ENCODE measurements at places on chromosomes 11 and 22.

DNA sequence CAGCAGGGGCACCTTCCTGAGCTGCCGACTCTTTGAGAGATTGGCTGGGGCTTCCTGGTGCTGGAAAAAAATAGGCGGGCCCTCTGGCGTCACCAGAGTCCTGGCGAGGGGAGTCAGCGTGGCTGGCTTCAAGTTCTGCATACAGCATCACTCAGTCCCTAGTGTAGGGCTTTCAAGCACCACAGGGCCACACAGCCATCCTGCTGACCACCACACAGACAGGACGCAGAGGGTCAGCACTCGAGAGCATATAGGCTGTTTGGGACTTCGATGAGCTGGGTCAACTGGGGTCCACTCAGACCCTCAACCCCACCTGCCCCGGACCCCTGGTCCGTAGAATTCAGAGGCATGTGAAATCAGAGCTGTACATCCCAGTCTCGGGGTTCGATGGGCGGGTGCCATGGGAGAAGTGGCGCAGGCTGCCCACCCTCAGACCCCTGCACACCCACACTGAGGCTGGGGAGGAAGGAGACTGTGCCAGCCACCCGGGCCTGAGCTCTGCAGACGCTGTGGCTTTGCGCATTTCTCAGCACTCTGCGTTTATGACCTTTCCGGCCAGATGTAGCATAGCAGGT is 1131.9 kb downstream of the BRD1 start:
- no peak for DNase-seq

DNA sequence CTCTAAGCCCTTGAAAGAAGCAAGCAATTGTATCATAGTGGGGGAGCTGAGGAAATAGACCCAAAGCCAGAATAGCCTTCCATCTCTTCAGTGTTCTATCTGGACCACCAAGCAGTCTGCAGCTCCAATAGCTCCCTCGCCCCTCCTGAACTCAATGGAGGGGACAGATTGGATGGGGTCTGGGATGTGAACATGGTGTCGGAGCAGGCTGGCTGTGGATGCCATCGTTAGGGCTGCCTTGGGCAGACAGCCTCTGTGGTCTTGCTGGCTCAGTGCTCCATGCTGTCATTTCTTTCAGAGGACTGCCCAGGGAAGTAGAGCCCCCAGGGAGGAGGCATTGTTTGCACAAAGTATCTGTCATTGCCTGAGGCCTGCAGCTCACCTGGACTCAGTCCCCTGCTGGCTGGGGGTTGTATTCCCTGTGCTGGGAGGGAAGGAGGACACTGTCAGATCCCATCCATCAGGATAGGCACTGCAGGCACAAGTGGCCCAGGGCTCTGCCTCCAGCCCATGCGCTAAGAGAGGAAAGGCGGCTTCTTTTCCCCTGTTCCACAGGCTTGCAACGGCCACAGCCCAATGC is 537.7 kb downstream of the BUD13 start:
- DNase-seq, result no peak

GRCh38 chr11:75383246-75383645 is 16.1 kb upstream of the RPS3 start:
- peak; percentile 27 for DNase-seq

- no peak for DNase-seq
Measured at GRCh38 chr22:38479096-38479837, 11.4 kb downstream of the KDELR3 start.

- DNase-seq, result no peak
Measured at GRCh38 chr11:63945477-63946163, 6.8 kb downstream of the NAA40 start.

DNA sequence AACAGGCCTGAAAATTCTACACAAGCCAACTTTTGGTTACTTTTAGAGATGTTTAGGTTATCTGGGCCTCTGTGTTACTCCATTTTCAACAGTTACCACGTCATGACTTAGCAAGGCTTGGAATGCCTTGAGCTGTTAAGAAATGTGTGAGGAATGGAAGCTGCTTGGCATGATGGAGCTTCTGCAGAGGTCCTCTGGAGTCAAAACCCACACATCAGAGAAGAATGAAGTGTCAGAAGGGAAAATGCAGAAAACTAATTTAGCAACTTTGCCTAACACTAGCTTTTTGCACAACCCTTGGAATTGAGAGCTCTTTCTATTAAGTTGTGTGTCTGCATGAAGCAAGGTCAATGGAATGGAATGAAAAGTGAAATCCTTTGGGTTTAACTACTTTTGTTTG is 27.4 kb downstream of the FAT3 start:
- no peak for DNase-seq

DNA sequence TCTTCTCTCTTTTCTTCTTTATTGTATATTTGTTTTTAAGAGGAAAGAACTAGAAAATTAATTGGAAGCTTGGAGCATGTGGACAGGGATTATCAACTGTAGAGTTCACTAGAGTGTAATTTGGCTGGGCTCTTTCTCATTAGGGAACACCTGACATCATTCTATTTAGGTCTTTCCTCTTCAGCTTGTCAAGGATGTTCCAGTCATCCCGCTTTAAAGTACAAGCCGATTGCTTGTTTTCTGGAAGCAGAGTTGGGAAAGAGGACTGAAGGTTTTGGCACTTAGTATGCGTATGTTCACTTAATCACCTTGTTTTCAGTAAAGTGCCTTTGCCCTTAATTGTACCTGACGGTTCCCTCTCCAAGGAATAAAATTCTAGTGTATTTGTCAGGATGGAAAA is 111.6 kb downstream of the WNT11 start:
- DNase-seq, result no peak

GRCh38 chr11:69770540-69770939 is 4.6 kb downstream of the FGF4 start:
- no peak for DNase-seq

DNA sequence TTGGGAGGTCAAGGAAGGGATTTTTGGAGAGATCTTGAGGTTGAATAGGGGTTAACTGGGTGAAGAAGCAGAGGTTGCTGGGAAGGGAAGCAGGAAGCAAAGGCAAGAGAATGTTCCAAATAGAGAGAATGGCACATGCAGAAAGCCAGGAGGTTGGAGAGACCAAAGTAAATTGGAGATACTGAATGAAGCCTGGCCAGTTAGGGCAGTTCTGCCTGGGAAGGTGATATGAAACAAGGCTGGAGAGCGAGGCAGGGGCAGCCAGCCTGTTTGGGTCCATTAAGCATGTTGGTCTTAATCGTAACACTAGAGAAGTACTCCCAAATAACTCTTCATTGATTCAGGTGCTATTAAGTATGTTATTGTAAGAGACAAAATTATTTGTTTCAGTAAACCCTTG is 48.2 kb downstream of the ZNF143 start:
- DNase-seq, result no peak

DNA sequence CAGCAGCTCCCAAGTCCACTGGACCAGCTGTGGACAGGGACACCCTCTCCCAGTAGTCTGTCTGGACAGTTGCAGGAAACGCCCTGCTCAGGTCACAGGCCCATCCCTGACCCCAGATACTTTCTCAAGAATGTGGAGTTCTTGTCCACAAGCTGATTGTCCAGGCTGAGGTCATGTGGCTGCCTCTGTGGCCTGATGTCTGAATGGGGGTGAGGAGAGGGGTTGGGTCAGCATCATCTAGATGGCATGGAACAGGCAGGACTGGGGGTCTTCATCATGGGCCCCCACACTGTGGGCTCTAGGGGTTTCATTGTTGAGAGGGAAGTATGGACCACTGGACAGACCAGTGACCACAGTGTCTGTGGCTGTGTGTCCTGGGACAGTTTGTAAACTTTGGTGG is 1015.0 kb downstream of the TBC1D22A start:
- no peak for DNase-seq

DNA sequence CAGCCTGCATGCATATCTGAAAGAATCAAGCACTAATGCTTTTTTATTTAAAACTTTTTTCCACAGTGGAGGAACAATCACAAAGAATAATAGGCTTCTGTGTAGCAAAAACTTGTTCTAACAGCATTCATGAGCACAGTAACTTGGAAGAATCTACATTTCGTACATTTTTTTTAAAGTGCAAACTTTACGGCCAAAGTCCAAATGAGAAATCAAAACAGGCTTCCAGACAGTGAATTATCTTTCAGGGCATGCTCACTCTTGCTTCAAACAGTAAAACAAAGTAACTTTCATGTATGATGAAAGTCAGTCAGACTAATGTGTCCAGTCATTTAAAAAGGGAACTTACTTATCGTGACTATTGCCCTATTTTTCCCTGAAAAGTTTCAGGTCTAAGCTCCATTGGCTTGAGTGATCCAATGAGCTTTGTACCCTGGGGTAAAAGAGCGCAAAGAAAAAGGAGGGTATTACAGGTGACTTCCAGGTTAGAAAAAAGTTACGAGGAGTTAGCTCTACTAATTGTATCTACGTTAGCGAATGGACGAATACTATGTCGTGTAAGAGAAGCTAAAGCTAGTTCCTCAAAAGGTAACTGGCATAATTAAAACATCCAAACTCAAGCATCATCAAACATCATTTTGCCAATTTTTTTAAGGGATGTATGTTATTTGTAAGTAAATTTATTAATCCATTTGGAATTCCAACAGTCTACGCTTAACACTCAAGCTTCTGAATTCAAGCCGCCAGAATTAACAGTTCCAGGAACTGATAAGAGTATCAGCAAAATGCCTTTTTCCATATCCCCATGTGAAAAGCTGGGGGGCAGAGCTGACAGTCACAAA is 1.7 kb downstream of the PICALM start:
- no peak for DNase-seq

All from stimulated activated CD8-positive, alpha-beta memory T cell treated with anti-CD3 and anti-CD28 coated beads, Interleukin-12 subunit alpha, Interleukin-12 subunit beta, amount 100 ng/mL, for 1 hour (primary cell).